ENCODE measurements at places on chromosomes 2 and 18. TPM values are rescaled to one million over a fixed set of nuclear protein-coding genes. Genes with fewer than 3 reads are reported as not detected.

The PROKR1 gene
- 0.45 TPM for polyA plus RNA-seq

The GREB1 gene
- polyA plus RNA-seq = 17.4 TPM

The MYO7B gene
- 14.2 TPM for polyA plus RNA-seq

The KCNG2 gene
- 0.46 TPM for polyA plus RNA-seq

The MAIP1 gene
- 28.8 TPM for polyA plus RNA-seq

The TEX44 gene
- not detected for polyA plus RNA-seq

The GCG gene
- not detected for polyA plus RNA-seq

DNA sequence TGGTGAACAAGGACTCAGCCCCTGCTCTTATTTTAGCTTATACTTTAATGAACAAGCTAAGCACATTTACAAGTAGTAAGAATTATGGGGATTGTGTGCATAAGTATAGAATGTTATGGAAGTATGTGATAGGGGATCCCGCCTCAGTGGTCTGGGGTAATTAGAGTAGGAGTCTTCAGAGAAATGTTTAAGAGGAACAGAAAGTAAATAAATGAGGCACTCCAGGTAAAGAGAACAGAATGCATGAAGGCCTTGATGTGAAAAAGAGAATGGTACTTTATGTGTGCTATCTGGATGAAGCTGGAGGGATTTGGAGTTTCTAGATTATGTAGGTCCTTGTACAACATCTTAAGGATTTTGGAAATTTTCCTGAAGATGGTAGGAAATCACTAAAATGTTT lies 76.6 kb downstream of the BMPR2 start:
- no peak for DNase-seq

DNA sequence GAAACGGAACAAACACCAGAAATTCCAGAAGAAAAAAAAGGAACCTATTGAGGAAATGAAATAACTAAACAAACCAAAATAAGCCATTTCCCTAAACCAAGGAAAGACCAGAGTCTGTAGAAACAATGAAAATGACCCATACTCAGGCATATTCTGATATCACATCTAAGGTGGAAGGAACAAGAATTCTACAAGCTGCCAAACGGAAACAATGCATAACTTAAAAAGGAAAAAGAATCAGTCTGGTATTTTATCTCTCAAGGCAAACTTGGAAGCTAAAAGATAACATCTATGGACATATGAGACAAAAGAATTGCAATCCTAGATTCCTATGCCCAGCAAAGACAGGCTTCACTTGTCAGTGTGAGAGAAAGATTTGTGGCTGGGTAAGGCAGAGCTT lies 326.2 kb downstream of the PDE11A start:
- DNase-seq = no peak

DNA sequence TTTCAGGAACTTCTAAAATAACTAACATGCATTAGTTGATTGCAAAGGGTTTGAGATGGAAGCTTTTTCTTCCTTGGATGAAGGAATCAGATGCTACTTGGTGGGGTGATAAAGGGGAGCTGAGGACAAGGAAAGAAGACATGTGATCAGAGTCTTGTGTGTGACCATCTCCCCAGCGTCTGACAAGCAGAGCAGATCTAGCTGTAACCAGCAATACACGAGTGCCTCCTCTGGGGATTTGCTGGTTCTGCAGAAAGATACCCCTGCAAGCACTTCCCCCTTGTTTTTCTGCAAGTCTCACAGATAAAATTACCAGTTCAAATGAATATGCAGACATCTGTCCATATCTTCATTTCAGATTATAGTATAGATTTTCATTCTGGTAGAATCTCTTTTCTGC lies 2.7 kb downstream of the CDH7 start:
- DNase-seq = no peak

- DNase-seq = no peak
Measured at GRCh38 chr2:97863829-97864228, 131.9 kb downstream of the TMEM131 start.

DNA sequence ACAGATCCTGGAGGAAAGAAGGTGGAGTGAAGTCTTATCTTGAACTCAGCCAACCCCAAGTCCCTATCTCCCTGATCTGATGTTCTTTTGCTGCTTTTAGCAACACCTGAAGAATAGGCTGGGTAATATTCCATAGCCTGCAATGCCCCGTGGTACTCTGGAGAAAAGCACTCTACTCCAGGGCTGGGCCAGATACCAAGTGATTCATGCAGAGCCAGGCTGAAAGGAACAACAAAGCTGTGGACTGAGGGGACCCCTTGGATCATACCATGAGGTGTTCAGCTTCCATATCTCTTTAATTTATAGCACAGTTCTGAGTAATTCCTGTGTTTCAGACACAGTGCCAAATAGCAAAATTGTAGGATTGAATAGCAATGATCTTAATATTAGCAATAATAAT lies 130.6 kb downstream of the NXPH2 start:
- no peak for DNase-seq

- DNase-seq = no peak
Measured at GRCh38 chr2:28997237-28997846, 16.2 kb downstream of the TOGARAM2 start.

- no peak for DNase-seq
Measured at GRCh38 chr2:120658770-120659158, 76.9 kb upstream of the GLI2 start.

GRCh38 chr2:78978340-78978739 lies 47.2 kb upstream of the REG3G start:
- DNase-seq = no peak

DNA sequence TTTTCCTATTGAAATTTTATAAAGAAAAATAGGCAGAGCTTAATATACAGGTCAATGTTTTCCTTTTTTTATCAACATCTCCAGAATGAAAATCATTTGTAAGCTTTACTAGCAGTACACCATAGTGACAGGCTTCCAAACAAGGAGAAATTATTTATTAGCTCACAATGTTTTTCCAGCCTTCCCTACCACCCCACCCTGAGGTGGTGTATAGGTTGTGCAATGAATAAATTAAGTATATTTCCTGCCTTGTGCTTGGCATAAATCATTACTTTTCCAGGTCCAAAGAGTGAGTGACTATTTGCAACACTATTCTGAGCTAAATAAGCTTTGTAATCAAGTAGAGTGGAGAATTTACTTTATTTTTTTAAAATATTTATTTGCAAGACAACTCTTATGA lies 876.2 kb upstream of the POU3F3 start:
- no peak for DNase-seq

DNA sequence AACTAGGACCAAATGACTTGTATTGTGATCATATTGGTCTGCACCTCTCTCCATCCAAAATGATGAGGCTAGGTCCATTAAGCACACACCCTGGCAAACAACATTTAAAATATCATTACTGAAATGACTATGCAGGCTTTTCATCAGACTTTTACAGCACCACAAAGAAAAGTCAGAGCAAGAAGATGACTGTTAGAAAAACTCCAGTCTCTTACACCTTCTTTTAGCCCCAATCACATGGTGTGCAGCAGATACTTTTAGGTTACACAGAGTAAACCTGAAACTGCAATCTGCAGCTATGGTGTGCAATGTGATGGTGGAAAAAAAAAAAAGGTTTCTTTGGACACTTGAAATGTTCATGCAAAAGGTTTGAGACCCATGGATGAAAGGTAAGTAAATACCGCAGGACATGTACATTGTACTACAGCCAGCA lies 5.4 kb upstream of the POLI start:
- no peak for DNase-seq

- DNase-seq = no peak
Measured at GRCh38 chr2:85937069-85937439, 48.3 kb upstream of the ST3GAL5 start.

DNA sequence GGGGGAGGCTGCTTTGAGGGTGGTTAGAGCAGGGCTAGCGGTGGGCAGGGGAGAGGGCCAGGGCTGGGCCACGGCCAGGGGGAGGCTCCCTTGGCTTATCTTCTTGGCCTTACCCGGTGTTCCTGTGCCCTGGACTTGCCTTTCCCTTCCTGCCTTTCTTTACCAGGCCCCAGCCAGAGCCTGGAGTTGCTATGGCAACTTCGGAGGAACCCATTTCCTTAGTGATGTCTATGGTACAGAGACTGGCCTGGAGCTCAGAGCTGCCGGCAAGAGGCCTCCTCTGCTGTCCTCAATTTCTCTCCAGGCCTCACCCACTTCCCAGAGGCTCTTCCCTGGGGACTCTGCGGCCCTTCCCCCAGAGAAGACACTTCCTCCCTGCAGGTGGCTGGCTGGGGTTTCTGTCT lies 11.5 kb downstream of the SPEG start:
- no peak for DNase-seq

Measured in left renal cortex interstitium (tissue), 4 donors.